GM20000 (cell line): ENCODE measurements at places on chromosomes 1 and 21.

DNA sequence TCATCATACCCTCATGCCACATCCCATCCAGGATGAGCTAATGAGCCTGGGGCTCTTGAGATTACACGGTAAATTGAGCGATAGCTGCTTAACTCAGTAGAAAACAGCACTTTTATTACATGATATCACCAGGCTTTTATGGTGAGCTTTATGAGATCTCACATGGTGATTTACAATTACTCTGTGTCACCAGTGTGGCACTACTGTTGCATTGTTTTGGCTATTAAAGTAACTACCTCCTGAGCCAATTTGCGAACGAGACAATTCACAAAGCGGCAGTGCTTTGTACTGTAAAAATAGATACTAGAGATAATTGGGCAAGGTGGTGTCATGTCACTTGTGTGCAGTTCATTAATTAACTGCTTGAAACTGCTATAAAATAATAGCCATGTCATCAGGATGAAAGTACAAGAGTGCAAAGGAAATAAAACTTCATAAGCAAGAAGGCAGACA lies 767.7 kb upstream of the ADGRL2 start:
- no peak for DNase-seq

DNA sequence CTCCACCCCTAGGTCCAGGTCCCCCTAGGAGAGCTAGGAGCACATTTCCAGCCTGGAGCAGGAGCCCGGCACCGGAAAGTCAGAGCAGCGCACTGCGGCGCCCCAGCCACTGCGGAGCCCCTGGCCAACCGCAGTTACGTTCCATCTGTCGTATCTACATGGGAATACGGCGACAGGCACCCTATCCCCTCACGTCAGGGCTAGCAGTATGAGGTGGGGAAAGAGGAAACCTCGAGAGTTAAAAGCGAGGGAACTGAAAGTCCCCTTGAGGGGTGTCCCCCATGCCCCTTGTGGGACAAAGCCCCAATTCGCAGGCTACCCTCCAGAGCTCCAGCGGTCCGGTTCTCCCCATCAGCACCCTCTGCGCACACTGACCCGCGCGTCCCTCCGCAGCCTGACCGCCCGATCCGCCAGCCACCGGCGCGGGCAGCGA lies 995 bp downstream of the COLGALT2 start:
- DNase-seq = peak; percentile 41

DNA sequence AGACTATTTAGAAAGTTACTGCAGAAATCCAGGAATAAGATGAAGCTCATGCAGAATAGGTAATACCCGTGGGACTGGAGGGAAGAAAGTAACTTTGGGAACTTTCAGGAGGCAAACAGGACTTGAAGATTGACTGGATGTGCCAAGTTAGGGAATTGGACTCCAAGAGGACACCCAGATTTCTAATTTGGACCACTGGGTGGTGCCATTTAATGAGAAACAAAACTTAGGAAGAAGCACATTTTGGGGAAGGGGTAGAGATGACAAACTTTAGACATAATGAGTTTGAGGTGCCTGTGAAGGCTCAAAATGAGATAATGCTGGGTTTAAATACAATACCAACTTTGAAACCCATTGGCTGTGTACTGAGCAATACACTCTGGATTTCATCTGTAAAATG lies 3.3 kb upstream of the B4GALT3 start:
- no peak for DNase-seq

DNA sequence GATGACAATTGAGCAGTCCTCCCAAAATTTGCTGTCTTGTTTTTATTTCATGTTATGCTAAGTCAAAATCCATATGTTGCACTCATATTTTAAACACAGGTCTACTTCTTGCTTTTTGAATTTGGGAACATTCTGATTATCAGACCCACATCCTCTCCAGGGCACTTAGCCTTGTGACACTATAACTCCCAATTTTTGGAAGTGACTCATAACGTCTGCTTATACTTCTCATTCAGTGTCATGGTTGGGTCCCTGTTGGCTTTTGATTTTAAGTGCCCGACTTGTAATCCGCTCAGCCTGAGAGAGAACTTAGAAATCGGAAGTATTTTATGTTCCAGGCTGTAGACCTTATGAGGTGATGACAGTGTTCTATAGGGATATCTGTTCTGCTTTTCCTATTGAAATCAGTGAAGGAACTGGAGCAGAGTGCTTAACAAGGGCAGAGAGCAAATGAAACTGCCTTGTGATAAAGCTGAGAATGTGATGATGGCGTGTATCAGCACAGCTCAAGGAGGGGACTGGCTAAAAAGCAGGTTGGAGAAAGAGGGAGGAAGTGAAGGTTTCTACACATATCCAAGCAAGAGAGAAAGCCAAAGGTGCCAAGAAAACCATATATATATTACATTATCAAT lies 136.0 kb downstream of the HLX start:
- DNase-seq = no peak

DNA sequence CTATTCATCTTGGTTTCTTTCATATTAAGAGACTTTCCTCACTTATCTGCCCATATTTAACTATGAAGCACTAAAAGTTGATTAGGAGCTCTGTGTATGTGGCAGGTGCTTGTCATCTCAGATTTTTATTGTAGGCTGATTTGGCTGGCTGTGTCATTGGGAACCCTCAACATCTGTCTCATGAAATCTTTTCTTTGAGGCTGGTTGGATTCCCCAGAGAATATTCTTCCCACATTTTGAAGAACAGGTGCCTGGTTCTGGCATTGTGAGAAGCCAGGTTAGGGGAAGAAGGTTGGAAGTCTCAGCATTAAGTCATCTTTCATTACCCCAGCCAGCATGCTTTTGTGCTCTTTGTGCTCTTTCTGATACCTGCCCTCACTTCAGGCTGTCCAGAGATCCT lies 37.1 kb downstream of the EEIG2 start:
- no peak for DNase-seq

GRCh38 chr1:2921970-2922686 lies 99.1 kb upstream of the ACTRT2 start:
- peak; percentile 67 for DNase-seq

GRCh38 chr1:204343802-204344201 lies 15.9 kb downstream of the PLEKHA6 start:
- no peak for DNase-seq

- peak; percentile 32 for DNase-seq
Observed at GRCh38 chr1:26771643-26772321, 16.0 kb upstream of the PIGV start.

DNA sequence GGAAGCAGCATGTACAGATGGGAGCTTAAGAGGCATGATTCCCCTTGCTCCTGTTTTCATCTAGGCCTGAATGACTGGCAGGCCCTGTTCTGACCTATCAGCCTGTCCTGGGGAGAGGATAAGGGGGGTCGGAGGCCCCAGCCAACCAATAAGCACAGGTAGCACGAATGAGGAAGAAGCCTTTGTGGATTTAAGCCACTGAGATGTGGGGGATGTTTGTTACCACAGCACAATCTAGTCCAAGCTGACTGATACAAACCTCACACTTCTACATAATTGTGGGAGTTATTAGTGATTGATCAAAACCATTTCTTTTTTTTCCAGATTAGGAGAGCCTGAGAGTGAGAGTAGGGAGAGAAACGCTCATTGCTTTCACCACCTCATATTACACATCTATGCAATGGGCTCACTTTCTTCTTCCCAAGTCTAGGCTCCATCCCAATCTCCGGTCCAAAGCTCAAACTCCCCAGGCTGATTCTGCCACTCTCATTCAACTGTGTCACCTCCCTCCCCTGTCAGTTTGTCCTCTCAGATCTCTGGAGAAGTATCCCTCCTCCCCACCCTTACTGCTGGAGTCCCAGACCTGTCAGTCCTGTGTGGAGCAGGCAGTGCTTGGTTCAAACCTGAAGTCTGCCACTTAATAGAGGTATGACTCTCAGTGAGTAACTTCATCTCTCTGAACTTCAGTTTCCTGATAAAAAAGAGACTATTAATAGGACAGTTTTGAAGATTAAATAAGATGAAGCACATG lies 220.5 kb downstream of the PTPRU start:
- DNase-seq = no peak

- DNase-seq = peak; percentile 72
Observed at GRCh38 chr1:51189421-51190073, 46.5 kb upstream of the RNF11 start.

GRCh38 chr1:201241736-201242135 lies 41.6 kb upstream of the PKP1 start:
- DNase-seq = no peak

GRCh38 chr1:246566813-246567645 lies 773 bp downstream of the CNST start:
- peak; percentile 48 for DNase-seq

- no peak for DNase-seq
Observed at GRCh38 chr21:38377165-38378088, 120.6 kb downstream of the KCNJ15 start.

- DNase-seq = no peak
Observed at GRCh38 chr1:190250368-190250767, 227.3 kb downstream of the BRINP3 start.

DNA sequence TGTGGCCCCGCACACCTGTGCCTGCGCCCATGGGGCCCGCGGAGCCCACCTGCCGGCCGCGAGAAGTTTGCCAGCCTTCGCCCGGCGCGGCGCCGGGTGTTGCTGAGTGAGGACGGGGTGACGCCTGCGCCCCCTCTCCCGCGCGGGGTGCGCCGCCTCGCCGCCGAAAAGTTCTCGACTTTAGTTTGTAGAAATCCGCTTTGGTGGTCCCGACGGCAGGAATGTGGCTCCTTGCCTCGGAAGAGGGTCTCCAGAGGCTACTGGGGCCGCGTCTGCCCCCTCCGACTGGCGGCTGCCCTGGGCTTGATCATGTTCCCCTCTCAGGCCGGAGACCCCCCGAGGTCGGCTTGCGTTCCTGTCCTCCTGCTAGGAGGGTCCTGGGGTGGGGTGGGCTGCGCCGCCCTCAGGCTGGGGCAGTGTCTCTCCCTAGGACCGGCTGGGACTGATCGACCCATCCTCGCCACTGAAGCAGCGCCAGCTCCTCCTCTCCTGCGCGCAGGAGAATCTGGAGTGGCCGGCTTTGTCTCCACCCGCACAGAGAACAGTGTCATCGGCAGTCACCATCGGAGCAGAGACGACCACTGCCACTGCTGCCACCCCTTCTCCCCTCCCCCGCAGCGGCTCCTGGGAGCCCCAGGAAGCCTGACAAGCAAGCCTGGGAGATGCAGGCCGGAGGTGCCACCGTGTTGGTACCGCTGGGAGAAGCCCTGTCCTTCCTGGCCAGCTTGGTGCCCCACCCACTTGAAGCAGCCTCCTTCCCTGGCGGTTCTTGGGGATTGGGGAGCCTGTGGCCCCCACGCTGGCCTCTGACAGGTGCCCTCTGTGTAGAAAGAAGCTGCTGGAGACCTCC lies 553 bp upstream of the SLC30A2 start:
- DNase-seq = no peak

GRCh38 chr1:46188295-46189030 lies 9.8 kb downstream of the POMGNT1 start:
- DNase-seq = no peak
